Mononuclear cell (primary cell): ENCODE measurements at places on chromosomes 12 and 14. TPM values are rescaled to one million over a fixed set of nuclear protein-coding genes. Genes with fewer than 3 reads are reported as not detected.

The CACNA2D4 gene
- total RNA-seq: 17.2 TPM

The PTCSC3 gene
- total RNA-seq: not detected

The HOXC13 gene
- not detected for total RNA-seq

The DHRS2 gene
- total RNA-seq: not detected

The PPP4R4 gene
- total RNA-seq: 0.84 TPM

The RHEBL1 gene
- 2.5 TPM for total RNA-seq

The GNPTAB gene
- total RNA-seq: 81.4 TPM

The POU6F1 gene
- 5.5 TPM for total RNA-seq

The IAPP gene
- not detected for total RNA-seq

The SIX4 gene
- total RNA-seq: 0.10 TPM

The ALDH1L2 gene
- total RNA-seq: under 0.01 TPM

The KMT2D gene
- 47.8 TPM for total RNA-seq

The INSM2 gene
- not detected for total RNA-seq

The TPH2 gene
- not detected for total RNA-seq

The TRIM9 gene
- total RNA-seq: 0.42 TPM

The KCNH3 gene
- 2.1 TPM for total RNA-seq

The RFX4 gene
- not detected for total RNA-seq

The BCL11B gene
- 101 TPM for total RNA-seq

The NUDT14 gene
- total RNA-seq: 6.3 TPM

The FOXM1 gene
- 0.84 TPM for total RNA-seq

The BATF gene
- total RNA-seq: 7.7 TPM

The LRP1-AS gene
- not detected for total RNA-seq

The TROAP gene
- total RNA-seq: 0.31 TPM

The MIP gene
- total RNA-seq: not detected

The RPL10L gene
- not detected for total RNA-seq

The NFATC4 gene
- total RNA-seq: 0.10 TPM

The SVOP gene
- not detected for total RNA-seq

The NGB gene
- total RNA-seq: not detected

The SLC38A4 gene
- total RNA-seq: not detected

The OR4E2 gene
- not detected for total RNA-seq

The KRT2 gene
- 0.94 TPM for total RNA-seq

The SERPINA5 gene
- total RNA-seq: not detected

The DCP1B gene
- total RNA-seq: 6.7 TPM

The LIN7A gene
- 6.1 TPM for total RNA-seq

The SPX gene
- 11.2 TPM for total RNA-seq

The EPYC gene
- total RNA-seq: not detected

The EEF1AKMT3 gene
- total RNA-seq: 1.7 TPM

The RPS6KL1 gene
- total RNA-seq: 3.4 TPM

The MAP3K9 gene
- 7.5 TPM for total RNA-seq
